ENCODE measurements at places on chromosomes 2 and 18.
A peak's percentile ranks its signal among the peaks of the same experiment; 100 is the strongest.

GRCh38 chr2:16661936-16662839 is 3.4 kb downstream of the CYRIA start:
- DNase-seq = peak; percentile 39

GRCh38 chr2:143279672-143280071 is 150.5 kb downstream of the ARHGAP15 start:
- no peak for DNase-seq

- no peak for DNase-seq
These were observed 209.8 kb upstream of the SH3BP4 start for GRCh38 chr2:234741976-234742375.

- no peak for DNase-seq
These were observed 138.8 kb upstream of the COPS8 start for GRCh38 chr2:236946871-236947270.

- DNase-seq = no peak
These were observed 77.5 kb downstream of the KLF7 start for GRCh38 chr2:207088276-207088675.

DNA sequence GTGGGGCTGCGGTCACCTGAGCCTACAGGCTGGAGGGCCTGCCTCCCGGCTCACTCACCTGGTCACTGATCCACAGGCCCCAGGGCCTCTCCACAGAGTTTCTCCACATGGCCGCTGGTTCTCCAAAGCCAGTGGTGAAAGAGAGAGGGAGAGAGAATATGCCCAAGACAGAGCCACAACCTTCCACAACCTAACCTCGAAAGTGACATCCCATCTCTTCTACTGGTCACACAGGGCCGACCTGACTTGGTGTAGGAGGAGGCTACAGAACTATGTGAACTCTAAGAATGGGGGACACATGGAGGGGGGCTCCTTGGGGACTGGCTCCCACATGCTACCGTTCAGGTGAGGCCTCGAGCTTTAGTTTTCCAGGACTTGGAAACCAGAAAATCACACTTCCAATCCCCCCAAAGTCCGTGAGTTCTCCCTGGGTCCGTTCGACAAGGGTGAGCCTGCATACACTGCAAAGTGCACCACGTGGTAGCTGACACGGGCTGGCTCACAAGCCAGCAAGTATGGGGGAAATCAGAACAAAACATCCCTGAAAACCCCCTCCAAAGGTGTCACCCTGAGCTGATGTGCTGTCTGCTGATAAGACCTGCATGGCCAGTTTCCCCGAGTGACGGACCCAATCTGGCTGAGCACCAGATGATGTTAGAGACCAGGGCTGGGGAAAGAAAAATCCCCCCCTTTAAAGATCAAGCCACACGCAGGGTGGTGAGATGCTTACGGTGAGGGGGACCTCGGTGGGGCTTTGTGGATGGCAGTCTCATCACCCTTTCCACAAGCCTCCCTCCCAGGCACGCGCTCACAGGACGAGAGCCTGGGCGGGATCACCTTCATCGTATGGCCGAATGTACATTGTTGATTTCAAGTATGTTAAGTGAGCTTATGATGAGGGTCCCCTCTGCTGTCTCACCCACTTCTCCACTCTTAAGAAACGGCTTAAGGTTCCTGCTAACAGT is 54.2 kb upstream of the SEMA4C start:
- no peak for DNase-seq

DNA sequence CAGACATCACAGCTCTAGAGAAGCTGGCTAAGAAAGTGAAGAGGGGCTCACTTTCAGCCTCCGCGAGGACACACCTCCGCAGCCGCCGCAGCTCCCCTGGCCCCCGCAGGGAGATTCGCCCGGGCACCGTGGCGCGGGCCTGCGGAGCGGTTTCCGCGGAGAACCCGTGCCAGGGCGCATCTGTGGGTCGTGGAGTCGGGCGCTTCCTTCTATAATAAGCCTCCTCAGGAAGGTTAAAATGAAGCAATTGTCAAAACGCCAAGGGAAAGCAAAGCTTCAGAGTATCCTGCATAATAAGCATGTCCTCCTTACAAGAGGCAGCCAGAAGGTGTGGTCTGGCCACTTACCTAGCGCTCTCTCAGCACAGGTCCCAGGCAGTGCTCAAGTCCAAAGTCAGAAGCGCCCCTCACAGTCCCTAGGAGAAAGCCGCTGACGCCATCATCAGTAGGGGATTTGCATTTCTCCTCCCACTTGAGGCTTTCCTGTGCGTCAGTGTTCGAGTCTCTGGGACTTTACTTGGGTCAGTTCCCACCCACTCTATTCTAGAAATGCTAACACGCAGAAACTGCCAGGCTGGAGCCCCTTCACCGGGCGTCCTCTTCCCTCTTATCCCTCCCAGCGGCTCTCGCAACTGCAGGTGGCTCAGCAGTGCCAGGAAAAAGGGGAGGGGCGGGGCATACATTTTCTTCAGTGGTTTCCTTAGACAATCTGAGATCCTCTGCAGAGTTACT is at the start of gene STAT4:
STAT4 (minus strand) TSS at position 395 of the 731 bp plus-strand sequence. CDS start 2,791 bp downstream, outside the sequence.
- DNase-seq = no peak

DNA sequence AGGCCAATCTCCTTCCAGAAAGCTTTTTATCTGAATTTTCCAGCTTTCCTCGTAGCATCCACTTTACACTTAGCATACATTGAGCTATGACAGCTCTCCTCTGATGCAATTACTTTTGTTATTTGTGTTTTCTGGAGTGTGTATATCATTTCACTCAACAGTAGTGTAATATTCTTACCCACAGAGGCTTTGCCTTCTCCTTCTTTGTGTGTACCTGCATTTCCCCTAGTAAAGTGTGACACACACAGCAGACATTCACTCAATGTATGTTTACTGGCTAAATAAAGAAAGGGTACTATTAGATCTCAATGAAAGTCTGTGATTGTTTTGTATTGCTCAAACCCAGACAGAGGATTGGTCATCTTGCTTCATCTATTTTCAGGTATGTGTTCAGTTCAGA is 193.7 kb upstream of the MEX3C start:
- no peak for DNase-seq

DNA sequence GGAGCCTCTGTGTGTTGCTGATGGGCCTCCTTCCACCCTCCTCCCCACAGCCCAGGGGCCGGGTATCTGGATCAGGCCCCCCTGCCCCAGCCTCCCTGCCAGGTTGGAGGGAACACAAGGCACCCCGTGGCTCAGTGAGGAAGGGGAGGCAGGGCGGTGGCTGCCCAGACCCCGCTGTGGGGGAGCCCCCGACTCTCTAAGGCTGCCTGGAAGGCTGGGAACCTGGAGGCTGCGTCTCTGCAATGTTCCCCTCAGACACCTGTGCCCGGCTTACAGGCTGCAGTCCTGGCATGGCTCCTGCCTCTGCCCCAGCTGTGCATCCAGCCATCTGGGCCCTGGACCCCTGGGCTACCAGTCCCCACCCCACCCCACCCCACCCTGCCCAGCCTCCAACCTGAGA is 438 bp upstream of the MAB21L4 start:
- DNase-seq = no peak

DNA sequence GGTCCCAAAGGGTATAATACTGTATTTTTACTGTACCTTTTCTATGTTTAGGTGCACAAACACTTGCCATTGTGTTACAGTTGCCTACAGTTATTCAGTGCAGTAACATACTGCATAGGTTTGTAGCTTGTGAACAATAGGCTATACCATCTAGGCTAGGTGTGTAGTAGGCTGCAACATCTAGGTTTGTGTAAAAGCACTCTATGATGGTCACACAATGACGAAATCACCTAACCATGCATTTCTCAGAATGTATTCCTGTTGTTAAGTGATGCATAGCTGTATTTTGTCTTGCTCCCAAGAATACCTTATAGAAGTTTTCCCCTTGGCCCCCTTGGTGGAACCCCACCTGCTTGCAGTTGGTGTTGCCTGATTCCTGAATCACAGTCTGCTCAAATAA is 29.3 kb upstream of the AGFG1 start:
- DNase-seq = no peak

- DNase-seq = no peak
These were observed 29.9 kb upstream of the REG3A start for GRCh38 chr2:79189465-79189864.

DNA sequence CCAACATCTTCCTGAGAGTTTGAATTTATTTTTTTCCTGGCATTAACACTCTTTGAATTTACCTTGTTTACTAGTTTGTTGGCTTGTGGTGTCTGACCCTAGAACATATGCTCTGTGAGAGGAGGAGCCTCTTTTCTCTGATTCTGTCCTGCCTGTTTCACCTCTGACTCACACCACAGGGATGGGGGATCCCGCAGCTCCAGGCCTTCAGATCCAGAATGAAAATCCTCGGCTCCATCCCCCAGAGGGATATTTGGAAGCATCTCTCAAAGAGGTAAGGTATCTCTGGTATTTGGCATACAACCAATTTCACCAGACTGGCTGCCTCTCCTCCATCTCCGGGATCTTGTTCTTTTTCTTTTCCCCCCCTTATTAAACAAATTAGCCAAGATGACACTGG is 104.7 kb downstream of the GPR39 start:
- peak; percentile 64 for DNase-seq

Data from urothelium cell line (cell line).